Thymus (tissue), 14 donors: ENCODE measurements at places on chromosomes 2 and 18. TPM values are rescaled to one million over a fixed set of nuclear protein-coding genes. Genes with fewer than 3 reads are reported as not detected.

Gene DNAJC10
- 34.0 TPM for polyA plus RNA-seq

- no peak for DNase-seq
Measured at GRCh38 chr2:108825254-108825653, 38.7 kb downstream of the CCDC138 start.

Gene MSGN1
- not detected for polyA plus RNA-seq

DNA sequence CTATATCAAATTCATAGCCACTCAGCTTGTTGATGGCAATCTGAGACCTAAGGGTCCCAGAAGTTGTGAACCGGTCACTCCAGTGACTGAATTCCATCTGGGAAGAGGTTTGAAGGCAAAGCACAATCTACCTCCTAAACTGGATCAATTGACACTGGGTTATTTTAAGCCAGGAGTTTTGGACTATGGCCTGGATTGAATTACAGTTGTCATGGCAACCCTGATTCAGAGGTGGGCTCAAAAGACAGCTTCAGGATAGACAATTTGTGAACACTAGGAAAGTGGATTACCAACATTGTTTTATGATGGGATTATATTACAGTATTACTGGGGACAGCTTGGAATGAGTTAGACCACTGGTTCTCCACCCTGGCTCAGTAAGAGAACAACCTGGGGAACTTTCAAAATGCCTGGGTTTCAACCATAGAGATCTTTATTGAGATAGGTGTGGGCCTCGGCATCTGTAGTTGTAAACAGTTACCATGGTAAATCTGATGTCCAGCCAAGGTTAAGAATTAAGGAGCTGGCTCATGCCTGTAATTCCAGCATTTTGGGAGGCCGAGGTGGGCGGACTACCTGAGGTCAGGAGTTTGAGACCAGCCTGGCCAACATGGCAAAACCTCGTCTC lies 58.8 kb downstream of the MFSD6 start:
- DNase-seq: no peak

Gene HOXD4
- 1.0 TPM for polyA plus RNA-seq
